ENCODE measurements at places on chromosomes 5 and 9.
A peak's percentile ranks its signal among the peaks of the same experiment; 100 is the strongest.

DNA sequence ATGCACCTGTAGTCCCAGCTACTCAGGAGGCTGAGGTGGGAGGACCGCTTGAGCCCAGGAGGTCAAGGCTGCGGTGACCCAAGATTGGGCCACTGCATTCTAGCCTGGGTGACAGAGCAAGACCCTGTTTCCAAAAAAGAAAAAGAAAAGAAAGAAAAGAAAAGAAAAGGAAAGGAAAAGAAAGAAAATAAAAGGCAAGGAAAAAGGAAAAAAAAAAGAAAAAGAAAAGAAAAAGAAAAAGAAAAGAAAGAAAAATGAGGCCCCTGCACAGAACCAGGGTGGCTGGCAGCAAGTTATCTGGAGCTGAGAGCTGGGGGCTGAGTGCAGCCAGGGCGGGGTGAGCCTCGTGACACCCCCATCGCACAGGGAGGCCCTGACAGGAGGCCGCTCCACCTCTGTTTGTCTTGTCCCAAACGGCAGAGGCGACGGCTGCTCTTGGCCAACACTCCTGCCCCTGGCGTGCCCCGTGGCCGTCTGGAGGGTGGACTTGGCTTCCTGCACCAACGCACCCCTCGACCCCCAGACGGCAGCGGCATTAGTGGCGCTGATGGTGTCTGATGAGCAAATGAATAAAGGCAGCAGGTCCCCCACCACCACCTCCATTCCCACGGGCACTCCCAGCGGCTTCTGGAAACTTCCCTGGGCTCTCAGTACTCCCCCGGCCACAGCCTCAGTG lies 16.7 kb downstream of the EXD3 start:
- no peak for DNase-seq

DNA sequence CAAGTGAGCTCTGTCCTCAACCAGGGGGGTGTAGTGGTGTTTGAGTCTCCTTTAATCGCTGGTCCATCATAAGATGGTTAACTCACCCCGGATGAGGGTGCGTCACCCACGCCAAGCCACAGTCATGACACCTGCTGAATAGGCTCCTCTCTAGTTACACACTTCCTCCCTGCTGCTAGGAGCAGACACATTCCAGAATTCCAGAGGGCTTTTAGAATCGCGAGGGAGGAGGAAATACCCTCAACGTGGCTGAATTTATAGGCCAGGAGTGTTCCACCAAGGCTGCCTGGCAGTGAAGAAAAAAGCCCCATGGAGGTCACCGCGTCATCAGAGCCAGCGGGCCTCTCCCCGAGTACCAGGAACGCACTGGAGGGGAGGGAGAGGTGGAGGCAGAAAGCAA lies 5.1 kb downstream of the GLRX start:
- peak; percentile 95 for DNase-seq

GRCh38 chr5:134526483-134527155 lies 1.1 kb downstream of the JADE2 start:
- peak; percentile 36 for DNase-seq

DNA sequence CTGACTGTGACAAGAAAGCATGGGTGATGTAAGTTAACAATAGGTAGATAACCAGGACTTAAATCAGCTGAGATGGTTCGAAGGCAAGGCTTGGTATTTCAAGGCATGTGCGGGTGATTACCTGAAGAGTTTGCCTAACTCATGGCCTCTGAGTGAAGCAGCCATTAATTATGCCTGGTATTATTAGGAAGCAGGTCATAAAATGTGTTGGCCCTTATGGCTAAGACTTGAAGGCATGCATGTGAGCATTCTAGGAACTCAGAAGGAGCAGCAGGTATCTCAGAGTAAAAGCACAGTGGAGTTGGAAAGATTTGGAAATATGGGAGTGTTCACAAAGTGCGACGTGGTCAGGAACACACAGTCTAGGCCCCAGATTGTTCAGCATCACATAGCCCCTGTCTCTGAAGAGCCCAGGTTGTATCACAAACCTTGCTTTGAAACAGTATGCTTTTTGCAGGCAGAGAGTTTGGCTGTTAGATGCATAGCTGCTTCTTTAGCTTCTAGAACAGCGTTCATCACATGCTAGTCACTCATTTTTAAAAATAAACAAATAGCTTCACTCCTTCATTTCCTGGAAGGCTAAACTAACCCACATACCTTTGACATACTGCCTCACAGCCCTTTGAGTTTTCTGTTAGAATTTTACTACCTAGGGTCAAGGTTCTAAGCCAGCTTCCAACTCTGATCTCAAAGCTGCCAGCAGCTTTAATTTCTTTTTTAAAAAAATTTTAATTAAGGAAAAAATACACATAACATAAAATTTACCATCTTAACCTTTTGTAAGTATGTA lies 2.1 kb downstream of the HEXB start:
- DNase-seq, result peak; percentile 40

DNA sequence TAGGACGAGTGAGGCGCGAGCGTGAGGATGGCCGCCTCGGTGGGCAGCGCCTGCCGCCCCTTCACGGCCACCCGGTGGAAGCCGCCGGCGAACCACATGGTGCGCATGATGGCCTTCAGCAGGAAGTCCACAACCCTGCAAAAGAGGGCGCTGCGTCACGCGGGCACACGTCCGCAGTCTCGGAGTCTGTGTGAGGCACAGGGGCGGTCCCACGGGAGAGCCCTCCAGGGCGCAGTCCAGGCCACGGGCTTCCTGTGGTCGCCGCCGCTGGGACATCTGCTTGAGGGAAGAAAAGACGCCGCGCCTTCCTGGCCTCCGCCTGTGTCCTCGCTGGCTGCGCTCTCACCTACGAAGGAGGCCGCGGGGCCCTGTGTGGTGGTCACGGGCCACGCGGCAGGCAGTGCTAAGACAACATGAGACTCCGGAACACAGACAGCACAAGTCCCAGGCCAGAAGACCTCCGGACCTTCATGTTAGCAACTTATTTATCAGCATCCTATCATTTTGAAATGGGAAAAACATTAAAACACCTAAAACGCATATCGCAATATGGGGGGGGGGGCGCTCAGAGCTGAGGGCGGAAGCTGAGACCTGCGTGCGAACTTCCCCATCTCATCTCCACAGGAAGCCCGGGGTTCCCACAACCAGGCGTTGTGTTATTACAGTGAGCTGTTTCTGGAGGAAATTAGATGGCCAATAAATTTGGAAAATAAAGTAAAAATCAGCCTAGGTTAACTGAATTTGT lies 28.8 kb downstream of the LPCAT1 start:
- DNase-seq, result no peak

Measured in EL (cell line).